ENCODE measurements at places on chromosomes 1 and 21.

- no peak for DNase-seq
These were observed 80.4 kb upstream of the TARDBP start for GRCh38 chr1:10932088-10932487.

DNA sequence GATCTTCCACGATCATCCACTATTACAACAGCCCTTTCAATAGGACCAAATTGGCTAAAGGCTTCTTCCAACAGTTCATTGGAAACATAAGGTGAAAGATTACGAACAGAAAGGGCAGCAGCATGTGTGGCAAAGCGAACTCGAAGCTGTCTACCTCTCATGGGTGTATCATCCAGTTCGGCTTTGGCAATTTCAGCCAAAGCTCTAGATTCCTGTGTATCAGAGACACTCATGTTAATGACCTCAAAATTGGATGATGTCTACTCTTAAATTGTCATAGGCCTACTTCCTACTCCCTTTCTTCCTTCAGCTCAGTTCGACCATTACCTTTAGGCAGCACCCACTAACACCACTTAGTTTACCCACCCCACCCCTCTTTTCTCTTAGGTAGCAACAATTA is 2.2 kb downstream of the SFPQ start:
- no peak for DNase-seq

DNA sequence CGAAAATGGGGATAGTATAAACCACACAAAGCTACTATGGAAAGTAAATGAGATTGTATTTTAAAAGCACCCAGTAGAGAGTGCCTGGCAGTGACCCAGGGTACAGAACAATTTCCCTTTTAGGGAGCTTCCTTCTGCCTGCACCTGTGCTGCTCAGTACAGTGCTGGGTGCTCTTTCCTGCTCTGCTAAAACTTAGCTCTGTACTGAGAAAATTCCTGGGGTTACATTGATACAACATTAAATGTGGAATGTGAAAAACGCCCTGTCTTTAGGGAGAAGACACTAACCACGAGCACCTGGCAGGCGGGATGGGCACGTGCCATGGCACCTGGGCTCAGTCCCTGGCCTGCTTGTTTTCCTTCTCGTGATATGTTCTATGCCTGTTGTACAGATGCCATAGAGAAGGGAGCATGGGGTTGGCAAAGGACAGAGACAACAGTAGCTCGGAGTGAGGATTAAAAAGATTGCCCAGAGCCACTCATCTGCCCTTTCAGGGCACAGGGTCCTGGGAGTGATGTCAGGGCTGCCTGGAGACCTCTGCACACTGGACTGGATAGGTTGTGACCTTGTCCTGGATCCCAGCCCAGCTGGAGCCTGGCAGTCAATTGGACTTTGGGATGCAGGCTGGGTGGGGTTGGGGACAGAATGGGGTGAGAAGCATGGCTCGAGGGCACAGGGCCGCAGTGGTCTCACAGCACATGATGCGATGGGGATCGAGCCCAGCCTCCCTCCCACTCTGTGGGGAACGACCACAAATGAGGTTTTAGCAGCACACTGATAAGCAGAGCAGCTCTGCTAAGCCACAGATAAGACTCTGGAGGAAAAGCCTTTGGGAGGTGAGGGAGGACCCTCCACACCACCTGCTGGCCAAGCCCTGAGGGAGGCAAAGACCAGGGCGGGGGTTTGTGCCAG is 4.2 kb downstream of the SPATA46 start:
- DNase-seq = no peak

DNA sequence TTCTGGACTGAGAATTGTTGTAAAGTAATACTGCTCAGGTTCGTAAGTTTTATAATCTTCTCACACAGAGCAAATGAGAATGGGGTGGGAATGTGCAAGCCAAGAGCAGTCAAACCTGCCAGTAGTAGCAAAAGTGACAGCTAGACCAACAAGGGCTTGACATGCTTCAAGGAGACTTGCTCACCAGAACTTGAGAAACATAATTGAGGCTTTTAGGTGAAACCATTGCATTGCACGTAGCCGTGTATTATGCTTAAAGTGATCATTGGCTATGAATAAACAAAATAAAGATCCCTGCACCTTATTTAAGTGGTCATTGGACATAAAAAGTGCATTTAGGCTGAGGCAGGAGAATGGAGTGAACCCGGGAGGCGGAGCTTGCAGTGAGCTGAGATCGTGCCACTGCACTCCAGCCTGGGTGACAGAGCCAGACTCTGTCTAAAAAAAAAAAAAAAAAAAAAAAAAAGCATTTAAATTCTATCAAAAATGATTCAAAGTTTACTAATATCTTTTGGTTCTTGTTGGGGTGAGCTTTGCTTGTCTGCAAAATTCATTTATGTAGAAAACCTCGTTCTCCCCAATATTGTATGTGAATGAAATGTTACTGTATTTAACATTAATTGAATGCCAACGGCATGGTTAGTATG is 11.8 kb upstream of the CCT8 start:
- no peak for DNase-seq

GRCh38 chr21:26117324-26117971 is 53.1 kb downstream of the APP start:
- DNase-seq = no peak

GRCh38 chr1:45887156-45887842 is 83.9 kb downstream of the MAST2 start:
- no peak for DNase-seq
